ENCODE measurements at places on chromosomes 5 and 9.

DNA sequence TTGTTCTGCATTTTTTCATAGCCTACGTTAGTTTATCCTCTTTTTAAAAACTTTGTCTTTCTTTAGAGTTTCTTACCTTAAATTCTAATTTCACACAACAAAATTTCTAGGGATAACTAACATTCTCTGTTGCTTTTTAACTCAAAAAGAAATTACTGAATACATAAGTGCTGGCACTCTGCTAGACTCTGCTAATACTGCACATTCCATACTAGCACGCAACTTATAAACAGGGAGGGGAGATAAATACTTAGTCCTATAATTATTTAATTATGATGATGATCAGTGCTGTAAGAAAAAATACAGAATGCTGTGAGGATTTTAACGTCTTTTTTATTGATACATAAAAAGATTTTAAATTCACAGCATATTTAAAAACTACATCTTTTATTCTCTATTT is 25.1 kb downstream of the RNF145 start:
- no peak for DNase-seq

GRCh38 chr5:10250806-10251276 is 761 bp downstream of the CCT5 start:
- DNase-seq = no peak

DNA sequence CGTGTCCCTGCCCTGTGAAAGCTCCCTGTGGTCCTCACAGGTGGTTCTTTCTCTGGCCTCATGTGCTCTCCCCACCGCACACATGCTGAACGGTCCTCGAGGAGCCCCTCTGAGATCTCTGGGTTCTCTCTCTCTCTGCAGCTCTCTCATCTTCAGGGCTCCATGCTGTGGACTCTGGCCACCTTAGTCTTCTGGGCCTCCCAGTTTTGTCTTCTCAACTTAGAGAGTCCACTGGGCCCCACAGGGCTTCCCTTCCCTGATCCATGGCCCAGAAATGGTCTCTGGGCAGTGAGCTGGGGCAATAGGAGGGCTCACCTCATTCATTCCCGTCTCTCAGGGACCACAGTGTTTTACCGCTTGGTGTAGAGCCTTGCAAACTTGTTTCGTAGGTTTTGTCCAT is 26.4 kb downstream of the FGD3 start:
- DNase-seq = no peak

GRCh38 chr9:69223605-69224004 is 49.5 kb downstream of the TJP2 start:
- peak; percentile 52 for DNase-seq

- no peak for DNase-seq
These were observed 55.4 kb upstream of the RNF130 start for GRCh38 chr5:180126716-180127681.

All from non-pigmented ciliary epithelial cell (primary cell).